ENCODE measurements at places on chromosomes 1 and 21.
A peak's percentile ranks its signal among the peaks of the same experiment; 100 is the strongest.

DNA sequence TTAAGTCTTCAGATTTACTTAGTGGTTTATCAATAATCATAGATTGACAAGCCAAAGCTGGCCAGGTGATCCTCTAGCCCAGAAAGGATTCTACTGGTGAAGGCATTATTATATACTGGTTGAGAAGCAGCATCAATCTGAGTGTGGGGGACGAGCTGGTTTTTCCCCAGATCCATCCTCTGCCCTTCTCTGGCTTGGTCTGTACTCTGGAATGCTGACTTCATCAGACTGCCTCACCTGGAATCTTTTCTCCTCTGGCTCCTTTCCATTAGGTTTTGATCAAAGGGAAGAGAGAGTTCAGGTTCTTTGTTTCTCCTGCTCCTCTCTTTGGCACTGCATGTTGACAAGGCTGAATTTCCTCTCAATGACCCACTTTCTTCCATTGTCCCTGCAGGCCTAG, 93.9 kb downstream of the KCTD3 start:
- no peak for DNase-seq

DNA sequence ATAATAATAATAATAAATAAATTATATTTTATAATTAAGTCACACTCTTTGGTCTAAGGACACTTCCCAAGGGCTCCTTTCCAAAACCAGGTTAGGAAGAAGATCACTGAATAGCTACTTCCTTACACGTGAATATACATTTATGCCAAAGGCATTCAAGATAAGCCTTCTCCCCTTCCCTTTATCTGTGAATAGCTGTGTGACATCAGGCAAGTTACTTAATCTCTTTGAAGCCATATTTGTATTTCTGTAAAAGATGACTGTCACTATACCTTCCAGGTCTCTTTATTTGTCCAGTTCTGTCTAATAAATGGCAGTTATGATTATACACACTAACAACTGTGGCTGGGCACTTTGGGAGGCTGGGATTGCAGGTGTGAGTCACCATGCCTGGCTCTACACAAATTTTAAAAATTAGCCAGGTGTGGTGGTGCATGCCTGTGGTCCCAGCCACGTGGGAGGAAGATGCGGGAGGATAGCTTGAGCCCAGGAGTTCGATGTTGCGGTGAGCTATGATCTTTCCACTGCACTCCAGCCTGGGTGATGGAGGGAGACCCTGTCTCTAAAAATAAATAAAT, 5.5 kb upstream of the RNF11 start:
- no peak for DNase-seq

DNA sequence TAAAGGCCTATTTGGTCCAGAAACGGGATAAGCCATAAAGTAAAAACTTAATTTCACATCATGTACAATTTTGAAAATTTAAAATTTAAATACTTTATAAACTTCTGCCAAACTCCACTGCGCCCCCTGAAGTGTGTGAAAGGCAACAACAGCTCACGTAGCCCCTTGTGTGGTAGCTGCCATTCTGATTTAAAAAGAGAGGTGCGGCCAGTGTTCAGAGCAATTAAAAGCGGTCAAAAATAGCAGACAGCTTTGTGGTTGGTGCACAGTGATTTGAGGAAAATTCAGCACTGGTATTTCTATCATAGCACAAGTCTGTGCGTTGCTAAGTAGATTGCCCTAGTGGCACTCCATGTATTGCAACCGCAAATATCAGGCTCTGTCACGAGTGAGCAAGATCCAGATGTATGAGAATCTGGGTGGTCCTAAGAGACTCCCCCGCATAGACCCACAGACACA, 122.5 kb downstream of the ATG4C start:
- DNase-seq: no peak

GRCh38 chr1:229993060-229993459, 74.0 kb upstream of the GALNT2 start:
- DNase-seq: no peak

DNA sequence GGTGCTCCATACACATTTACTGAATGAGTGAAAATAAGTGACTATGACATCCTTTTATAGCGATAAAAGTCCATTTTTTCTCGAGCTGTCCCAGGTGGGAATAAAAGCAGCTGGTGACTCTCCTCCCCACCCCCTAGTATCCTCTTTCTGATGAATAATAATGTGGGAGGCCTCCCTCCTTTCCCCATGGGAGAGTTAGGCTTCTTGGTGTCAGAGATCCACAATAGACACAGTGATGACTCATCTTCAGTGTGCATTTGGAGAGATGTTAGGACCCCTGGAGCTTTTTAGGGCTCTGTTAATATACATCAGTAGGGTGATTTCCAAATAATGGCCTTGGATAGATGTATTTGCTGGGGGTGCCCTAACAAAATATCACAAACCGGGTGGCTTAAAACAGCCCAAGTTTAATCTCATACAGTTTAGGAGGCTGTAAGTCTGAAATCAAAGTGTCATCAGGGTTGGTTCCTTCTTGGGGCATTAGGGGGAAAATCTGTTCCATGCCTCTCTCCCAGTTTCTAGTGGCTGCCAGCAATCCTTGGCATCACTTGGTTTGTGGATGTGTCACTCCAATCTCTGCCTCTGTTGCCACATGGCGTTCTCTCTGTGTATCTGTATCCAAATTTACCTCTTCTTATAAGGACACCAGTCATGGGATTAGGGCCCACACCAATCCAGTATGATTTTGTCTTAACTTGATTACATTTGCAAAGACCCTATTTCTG, 4.4 kb upstream of the PHC2 start:
- no peak for DNase-seq

GRCh38 chr1:26234644-26235370, 807 bp downstream of the CEP85 start:
- DNase-seq: peak; percentile 23

DNA sequence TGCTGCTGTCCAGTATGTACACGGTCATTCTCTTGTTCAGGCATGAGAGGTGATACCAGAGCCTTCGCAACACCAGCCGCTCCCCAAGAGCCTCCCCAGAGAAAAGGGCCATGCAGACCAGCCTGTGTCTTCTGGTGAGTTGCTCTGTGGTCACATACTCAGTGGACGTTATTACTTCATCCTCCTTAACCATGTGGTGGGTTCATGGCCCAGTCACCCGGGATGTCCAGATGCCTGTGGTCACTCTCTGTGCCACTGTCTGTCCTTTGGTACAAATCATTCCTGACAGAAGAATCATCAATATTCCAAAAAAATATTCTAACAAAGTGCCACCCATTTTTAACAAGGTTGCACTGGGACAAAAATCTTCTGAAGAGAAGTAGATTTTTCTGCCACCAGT, 8.8 kb upstream of the ZNF124 start:
- no peak for DNase-seq

DNA sequence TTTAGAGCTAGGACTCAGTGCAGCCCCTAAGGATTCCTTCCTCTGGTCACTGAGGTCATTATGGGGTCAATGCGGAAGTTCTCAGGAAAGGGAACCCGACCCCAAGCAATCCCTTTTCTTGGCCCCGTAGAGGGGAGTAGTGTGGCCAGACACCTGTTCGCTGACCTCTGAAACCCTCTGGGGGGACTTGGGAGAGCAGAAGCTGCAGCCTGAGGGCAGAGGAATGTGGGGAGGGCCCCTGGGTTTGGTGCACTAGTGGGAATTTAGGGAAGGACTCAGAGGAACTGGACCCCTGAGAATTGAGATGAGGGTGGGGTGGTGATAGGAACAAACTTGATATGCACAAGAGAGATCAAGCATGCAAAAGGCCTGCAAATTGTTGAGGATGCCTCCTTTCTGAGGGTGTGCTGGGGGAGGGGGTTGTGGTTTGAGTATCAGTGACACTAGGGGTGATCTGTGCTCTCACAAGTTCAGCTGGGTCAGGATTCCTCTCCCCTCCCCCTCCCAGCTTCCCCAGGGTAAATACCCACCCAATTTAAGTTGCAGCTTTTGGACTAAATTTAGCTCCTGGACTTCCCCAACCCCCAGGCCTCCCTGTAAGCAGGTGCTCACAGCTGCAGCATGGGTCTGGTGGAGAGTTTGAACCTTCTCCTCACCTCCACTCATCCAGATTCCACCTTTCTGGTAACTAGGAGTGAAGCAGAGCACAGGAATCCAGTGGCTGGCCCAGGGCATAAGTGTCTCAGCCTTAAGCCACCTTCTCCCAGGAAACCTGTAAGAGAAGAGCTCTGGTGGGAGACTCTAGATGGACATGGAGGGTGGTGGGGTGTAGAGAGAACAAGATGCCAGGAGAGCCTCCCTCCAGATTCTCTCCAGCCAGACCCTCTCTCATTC, 13.5 kb downstream of the ADAMTSL4 start:
- no peak for DNase-seq

- DNase-seq: no peak
Measured at GRCh38 chr1:65083263-65083896, 64.6 kb upstream of the AK4 start.

- DNase-seq: peak; percentile 89
Measured at GRCh38 chr1:96559707-96560596, 161.6 kb upstream of the PTBP2 start.

DNA sequence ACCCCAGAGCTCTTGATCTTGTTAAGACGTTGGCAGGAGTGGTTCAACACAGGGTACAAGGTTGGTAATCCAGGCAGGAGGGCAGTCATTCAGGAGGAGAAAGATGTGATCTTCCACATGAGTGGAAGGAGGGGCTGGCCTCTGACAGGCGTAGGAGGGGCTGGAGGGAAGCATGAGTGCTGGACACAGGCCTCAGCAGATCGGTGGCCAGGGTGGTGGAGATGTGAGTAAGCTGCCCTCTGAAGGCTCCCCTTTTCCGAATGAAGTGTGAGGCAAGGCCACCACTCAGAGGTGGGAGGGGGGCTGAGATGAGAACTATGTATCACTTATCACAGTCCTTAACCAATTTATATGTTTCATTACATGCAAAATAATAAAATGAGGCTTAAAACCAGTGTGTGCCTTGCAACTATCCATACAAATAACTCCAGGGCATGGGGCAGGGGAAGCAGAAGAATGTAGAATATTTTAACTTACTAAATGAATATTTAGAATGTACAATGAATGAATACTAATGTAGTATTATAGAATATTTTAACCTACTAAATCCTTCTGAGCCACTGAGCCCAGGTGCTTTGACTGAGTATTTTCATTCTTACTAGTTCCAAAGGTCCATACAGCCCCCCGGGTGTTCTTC, 103.5 kb upstream of the TLR5 start:
- no peak for DNase-seq

DNA sequence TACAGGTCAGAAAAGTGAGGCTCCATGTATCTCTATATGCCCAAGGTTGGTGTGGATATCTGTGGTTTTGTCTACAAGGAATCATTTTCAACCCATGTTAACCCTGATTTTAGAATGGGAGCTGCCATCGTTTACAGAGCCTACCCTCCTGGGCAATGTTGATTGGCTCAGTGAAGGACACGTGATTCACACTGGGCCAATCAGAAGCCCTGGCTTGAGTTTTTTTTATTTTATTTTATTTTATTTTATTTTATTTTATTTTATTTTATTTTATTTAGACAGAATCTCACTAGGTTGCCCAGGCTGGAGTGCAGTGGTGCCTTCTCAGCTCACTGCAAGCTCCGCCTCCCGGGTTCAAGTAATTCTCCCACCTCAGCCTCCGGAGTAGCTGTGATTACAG, 35.8 kb downstream of the FOXO6 start:
- DNase-seq: no peak

GRCh38 chr21:32140604-32141317, 138.1 kb downstream of the MIS18A start:
- peak; percentile 94 for DNase-seq

DNA sequence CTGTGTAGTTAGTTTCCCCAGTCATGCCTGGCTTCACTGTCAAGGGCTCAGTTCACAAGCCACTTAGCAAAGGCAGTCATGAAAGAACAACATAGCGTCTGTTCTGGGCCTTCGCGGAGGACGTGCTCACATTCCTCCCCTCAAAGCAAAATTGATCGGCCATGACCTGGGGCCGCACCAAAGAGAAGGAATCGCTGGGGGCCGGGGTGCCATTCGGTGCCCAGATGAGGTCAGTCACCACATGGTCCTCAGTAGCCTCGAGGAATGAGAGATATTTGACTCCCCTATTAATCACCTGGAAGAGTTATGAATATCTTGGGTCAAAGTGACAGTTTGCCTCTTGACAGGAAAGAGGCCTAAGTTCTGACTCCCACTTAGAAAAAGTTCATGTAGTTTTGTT, 251.1 kb upstream of the JUN start:
- DNase-seq: no peak

- DNase-seq: no peak
Measured at GRCh38 chr1:89649783-89650182, 16.9 kb downstream of the LRRC8C start.

DNA sequence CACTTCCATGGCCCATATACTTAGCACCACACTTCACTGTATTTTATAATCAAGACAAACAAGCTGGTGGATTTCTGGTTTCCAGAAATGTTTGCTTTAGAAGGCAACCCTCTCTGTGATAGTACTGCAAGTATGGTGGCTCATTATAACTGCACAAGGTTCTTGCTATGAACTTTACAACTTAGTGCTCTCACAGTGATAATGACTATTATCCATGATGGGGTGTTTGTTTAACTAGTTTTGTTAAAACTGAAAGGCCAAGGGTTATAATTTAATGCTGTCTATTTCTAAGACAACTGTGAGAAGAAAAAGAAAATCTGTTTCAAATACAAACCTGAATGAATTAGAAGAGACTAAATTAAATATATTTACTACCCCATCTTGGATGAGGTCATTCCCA, 903.2 kb downstream of the ADGRL2 start:
- no peak for DNase-seq

DNA sequence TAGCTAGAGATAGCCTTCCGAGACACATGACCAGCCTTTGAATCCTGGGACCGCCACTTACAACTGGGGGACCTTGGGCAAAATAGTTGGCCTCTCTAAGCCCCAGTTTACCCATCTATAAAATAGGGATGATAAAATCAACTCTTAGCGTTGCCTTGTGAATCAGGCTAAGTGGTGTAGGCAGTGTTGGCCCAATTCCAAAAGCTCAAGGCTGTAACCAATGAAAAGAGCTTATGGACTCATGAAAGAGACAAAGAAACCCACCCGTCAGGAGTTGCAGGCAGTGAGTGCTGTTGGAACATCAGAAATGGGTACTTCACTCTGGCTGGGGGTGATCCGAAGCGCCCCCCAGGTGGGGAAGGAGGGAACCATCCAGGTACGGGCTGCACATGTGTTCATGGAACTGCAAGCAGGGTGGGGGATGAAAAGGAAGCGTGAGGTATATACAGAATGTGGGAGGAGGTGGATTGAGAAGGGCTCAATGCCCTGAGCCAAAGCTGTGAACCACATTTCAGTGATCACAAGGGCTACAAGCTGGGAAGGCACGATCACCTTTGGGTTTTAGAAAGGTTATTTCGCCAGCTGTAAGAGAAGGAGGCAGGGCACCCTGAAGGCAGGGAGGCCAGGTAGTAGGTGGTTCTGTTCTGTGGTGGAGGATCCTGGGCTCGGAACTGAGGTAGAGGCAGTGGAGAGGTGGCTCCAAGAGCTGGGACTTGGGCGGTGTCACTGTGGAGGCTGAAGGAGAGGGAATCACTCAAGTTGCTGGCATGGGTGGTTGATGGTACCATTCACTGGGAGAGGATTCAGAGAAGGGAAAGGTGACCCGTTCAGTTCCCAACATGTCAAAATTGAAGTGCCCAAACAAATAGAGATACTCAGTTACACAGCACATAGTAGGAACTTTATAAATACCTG, 11.4 kb upstream of the KIAA1614 start:
- DNase-seq: no peak
